HFFc6 (cell line): ENCODE measurements at places on chromosomes 6 and 20.

- peaks cover 76% of the 10 kb centered on the region for H3K4me1 ChIP-seq
- H3K27ac ChIP-seq: peak overlapping the region; percentile 55; the same call in 1 of the 2 replicates
- H3K36me3 ChIP-seq: peaks cover 35% of the 10 kb centered on the region
- H3K4me3 ChIP-seq: no peak overlapping the region
- H3K27me3 ChIP-seq: 0 out of 2 replicates have a peak, but pooled peaks cover 2% of the 10 kb centered on the region
Measured at GRCh38 chr6:87656857-87657256, 45.2 kb downstream of the AKIRIN2 start.

- no peak overlapping the region for H3K4me3 ChIP-seq
- peaks cover 6% of the 10 kb centered on the region; the same call in 1 of the 2 replicates for H3K36me3 ChIP-seq
- H3K4me1 ChIP-seq: peaks cover 25% of the 10 kb centered on the region
- peak overlapping the region; percentile 50; the same call in 1 of the 2 replicates for H3K27ac ChIP-seq
- H3K27me3 ChIP-seq: no peaks in the 10 kb centered on the region
Measured at GRCh38 chr20:10468340-10468845, 33.3 kb downstream of the SLX4IP start.

DNA sequence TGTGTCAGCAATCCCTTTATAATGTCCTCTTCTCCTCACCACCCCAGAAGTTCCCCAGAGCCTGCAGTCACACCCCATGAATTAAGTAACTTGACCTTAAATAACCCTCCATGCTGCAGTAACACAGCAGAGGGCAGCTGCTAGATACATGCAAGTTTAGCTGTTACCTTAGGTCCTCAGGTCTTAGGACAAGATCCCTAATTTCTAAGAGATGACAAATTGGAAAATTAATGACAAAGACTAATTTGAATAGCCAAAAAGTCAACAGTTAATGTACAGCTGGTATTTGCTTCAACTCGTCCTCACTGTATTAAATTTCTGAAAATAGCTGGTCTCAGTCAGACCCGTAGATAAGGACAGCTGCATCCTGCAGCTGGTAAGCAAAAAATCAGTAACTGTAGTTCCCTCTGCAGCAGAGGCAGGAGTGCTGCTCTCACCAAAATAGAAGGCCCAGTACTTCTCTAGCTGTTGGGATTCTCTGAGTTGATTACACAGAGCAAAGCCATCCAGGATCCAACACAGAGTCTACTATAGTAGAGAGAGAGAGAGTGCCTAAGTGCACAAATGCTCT, 62.4 kb downstream of the TNFRSF21 start:
- H3K4me3 ChIP-seq: no peak overlapping the region
- no peak overlapping the region for H3K27ac ChIP-seq
- H3K4me1 ChIP-seq: peaks cover 5% of the 10 kb centered on the region; the same call in 1 of the 2 replicates
- no peak for DNase-seq

DNA sequence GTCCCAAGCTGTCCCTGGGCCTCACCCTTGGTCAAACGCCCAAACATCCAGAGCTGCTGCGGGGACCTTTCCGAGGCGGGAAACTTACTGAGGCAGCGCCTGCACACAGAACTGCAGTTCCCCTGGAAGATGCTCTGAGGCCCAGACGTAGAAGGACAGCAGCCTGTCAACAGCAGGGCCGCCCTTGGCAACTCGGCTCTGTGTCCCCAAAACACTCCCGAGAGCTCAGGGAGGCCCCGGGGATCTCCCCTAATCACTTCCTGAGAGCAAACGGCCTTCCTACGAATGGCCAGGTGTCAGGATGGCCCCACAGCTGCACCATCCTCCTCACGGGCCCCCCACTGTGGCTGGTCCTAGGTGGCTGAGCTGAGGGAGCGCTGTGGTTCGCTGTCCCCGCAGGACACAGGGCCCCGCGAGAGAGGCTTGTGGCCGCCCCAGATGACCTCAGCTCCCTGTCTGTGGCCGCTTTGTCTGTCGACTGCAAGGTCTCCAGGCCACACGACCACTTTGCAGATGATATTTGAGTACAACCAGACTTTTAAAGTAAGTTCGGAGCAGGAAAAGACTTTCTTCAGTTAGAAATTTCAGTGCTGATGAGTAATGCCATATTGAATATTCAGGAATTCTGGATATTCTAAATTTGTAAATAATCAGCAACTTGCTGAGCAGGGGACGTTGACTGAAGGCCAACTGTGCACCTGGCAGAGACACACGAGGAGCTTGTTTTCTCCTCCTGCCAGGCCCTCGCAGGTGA, 46.0 kb downstream of the DLL1 start:
- H3K27ac ChIP-seq: no peak overlapping the region
- H3K27me3 ChIP-seq: peaks cover 17% of the 10 kb centered on the region
- no peaks in the 10 kb centered on the region for H3K36me3 ChIP-seq
- no peak for DNase-seq
- H3K4me1 ChIP-seq: no peaks in the 10 kb centered on the region

DNA sequence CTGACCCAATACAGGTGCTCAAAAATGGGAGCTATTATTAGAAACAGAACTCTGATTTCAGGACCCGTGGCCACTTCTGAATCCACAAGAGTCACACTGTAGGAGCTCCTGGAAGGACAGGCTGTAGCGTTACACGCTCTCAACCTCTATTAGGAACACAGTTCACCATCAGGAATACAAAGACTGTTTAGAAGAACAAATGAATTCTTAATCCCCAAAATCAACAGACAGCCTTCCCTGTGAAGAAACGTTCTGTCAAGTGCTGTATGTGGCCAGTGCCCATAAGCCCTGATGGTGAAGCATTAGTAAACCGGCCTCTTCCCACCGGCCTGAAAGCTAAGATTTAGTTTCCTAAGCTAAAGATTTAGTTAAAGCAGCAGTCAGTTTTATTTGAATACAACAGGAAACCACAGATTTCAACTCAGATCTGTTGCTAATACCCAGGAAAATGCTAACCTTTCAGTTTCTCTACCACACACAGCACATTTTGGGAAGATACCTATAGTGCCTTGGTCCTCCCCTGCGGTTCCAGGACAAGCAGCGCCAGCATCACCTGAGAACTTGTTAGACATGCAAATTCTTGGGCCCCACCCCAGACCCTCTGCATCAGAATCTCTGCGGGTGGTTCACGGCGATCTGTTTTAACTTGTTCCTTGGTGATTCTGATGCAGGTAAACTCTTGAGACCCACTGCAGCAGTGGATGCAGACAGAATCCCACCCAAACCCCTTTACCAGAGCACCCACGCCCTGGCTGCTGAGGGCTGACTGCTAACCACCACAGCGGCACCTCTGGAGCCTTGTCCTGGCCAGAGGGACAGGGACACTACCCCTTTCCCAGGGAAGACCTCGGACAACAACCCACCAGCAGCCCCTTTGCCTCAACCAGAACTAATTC, 33.4 kb downstream of the MTRES1 start:
- DNase-seq: no peak
- no peak overlapping the region for H3K4me3 ChIP-seq
- H3K27me3 ChIP-seq: peaks cover 2% of the 10 kb centered on the region
- no peaks in the 10 kb centered on the region for H3K36me3 ChIP-seq
- H3K4me1 ChIP-seq: peaks cover 33% of the 10 kb centered on the region

- no peaks in the 10 kb centered on the region for H3K4me1 ChIP-seq
- no peak overlapping the region for H3K4me3 ChIP-seq
- no peak for DNase-seq
- no peaks in the 10 kb centered on the region; the same call in 1 of the 2 replicates for H3K36me3 ChIP-seq
- no peaks in the 10 kb centered on the region for H3K27me3 ChIP-seq
Measured at GRCh38 chr20:6783752-6784151, 16.3 kb downstream of the BMP2 start.
